ENCODE measurements at places on chromosomes 7 and 10.

DNA sequence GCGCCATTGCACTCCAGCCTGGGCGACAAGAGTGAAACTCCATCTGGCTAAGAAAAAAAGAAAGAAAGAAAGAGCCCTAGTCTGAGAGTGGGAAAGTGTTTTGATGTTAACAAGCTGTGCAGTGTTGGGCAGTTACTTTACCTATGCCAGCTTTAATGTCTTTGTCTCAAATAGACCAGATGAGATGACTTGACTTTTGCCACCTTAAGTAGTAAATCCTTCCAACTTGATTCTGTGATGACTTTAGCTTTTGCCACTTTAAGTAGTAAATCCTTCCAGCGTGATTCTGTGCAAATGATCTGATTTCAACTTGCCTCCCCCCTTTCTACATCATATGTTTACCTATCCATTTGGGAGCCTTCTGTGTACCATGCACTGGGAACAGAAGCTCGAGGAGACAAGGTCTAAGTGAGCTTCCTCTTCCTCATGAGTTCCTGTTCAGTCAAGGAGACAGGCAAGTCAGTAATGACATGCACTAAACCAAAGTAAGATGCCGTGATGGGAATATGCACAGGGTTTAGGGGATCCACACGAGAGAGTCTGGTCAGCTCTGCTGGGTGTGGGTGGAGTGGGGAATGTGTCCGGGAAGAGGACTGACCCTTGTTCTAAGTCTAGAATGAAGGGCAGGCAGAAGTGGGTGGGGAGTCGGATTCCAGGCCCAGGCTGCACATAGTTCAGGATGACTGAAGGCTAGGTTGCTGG lies 17.2 kb downstream of the INPP5F start:
- DNase-seq = peak; percentile 37

GRCh38 chr10:123633106-123633505 lies 33.0 kb upstream of the GPR26 start:
- no peak for DNase-seq

- DNase-seq = no peak
Observed at GRCh38 chr7:72785166-72785955, 42.6 kb downstream of the TYW1B start.

DNA sequence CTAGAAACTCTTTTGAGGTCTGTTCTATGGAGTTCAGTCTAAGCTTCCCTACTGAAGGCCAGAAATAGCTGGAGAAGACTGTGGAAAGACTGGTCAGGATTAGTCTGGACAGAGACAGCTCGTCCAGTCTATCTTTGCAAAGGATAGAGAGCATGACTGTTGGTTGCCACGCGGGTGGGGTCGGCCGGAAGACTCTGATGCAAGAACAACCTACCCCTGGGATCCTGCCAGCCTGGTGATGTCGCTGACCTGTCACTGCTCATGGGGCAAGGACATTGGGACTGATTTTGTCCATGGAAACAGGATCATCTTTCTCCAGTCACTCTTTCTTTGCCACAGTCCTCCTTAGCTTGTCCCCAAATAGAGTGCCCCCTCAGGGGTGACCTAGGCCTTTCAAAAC lies 337.6 kb upstream of the NPSR1 start:
- no peak for DNase-seq

GRCh38 chr7:93921186-93921585 lies 349 bp upstream of the GNG11 start:
- DNase-seq = no peak

DNA sequence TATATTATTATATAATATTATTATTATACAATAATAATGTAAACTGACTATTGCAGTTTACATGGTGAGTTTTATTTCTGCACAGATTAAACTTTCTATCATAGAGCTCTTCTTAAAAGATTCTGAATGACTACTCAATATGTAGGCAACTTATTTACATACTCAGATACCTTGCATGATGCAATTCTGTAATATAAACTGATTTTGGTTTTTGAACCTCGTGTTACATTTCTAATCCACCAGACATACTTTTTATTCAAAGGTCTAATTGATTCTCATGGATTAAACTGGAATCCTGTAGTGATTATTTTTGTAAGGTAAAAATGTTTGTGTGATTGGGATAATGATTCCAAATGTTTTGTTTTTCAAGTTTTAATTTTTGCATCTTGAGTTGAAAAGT lies 19.9 kb downstream of the SLC26A4 start:
- DNase-seq = no peak

GRCh38 chr10:121845044-121845784 lies 82.6 kb downstream of the ATE1 start:
- DNase-seq = no peak
